ENCODE measurements at places on chromosomes 3 and 15.

GRCh38 chr3:54954022-54954421, 26.2 kb upstream of the LRTM1 start:
- DNase-seq, result peak; percentile 91

DNA sequence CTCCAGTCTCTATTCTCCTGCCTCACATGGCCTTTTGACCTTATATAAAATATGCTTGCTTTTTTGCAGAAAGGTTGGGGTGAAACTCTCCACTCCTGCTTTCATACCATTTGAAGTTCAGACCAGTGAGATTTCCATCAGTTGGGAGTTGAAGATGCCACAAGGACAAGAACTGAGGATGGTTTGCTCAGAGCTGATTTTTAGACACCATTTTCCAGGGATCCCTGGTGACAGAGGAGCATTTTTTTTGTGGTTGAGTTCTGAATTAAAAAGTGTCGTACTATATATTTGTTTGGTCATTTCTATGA, 8.8 kb upstream of the TM4SF1 start:
- no peak for DNase-seq

GRCh38 chr3:21524133-21524532, 226.9 kb downstream of the ZNF385D start:
- peak; percentile 40 for DNase-seq

- no peak for DNase-seq
Observed at GRCh38 chr3:51390246-51391074, 625 bp upstream of the RBM15B start.

- no peak for DNase-seq
Observed at GRCh38 chr15:81007428-81008064, 6.8 kb downstream of the TLNRD1 start.

GRCh38 chr3:156150434-156151066, 30.2 kb downstream of the KCNAB1 start:
- DNase-seq, result peak; percentile 57

DNA sequence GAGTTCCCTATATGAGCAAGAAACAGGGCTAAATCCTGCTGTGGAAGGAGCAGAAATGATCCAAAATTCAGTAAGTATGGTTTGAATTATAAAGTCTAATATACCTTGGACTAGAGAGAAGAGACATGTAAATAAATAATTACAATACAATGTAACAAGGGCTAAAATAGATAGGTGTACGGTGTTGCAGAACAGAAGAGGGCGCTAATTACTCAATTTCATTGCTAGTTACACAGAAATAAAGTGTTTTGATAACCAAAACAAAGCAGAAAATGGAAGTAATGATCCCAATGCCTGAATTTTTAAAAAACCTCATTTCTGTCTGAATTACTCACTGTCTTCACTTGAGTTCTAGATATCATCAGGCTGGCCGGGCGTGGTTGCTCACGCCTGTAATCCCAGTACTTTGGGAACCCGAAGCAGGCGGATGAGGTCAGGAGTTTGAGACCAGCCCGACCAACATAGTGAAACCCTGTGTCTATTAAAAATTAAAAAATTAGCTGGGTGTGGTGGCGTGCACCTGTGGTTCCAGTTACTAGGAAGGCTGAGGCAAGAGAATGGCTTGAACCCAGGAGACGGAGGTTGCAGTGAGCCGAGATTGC, 8.3 kb upstream of the PLCH1 start:
- no peak for DNase-seq

All from fibroblast of skin of right quadriceps (primary cell).